ENCODE measurements at places on chromosomes 7 and 10.
A peak's percentile ranks its signal among the peaks of the same experiment; 100 is the strongest.

DNA sequence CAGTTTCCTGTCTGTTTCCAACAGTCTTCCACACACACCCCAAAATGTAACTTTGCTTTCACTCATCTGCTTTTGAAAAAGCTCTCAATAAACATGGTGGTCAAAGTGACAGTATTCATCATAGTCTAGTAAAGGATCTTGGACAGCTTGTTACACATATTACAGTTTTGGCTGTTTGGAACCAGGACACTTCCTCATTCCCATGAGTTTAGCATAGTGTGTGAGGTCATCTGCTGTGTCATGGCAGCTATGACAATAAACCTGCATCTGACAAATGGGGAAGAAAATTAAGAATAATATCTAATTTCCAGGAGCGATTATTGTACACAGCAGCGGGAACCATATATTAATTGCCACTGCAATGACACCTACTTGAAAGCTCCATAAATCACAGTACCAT is 184.3 kb upstream of the SLC26A5 start:
- no peak for DNase-seq

DNA sequence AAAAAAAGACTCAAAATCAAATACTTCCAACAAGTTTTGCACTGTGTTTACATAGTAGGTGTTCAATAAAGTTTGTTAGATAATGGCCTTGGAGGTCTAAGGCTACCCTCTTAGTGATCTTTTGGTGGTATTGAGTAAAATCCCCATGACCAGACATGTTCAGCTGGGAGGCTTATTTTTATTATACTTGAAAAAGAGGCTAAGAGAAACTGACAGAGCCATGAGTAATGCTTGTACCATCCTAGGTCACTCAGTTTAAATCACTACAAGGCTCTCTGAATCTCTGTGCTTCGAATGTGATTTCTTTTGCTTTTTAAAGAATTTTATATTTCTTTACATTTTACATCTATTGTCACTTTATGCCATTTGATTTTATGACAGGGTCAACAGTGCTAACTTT is 90.5 kb downstream of the TWIST1 start:
- no peak for DNase-seq

- no peak for DNase-seq
Measured at GRCh38 chr7:132956556-132956955, 125.3 kb downstream of the CHCHD3 start.

- no peak for DNase-seq
Measured at GRCh38 chr7:47536661-47537611, 45.0 kb downstream of the TNS3 start.

DNA sequence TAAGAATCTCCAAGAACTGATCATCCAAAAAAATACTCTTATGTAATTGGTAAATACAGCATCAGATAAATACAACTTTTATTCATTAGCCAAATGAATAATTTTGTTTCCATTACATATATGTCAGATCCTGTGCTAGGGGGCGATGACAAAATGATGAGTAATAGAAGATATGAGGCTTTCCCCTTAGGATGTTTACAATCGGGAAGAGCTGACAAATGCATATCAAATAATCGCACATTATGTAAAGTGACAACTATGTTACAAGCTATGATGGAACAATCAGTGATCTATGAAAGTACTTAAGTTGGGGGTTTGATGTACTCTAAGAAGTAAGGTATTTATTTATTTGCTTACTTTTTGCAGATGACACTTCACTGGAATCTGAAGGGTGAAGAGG is 465.6 kb upstream of the VSTM2A start:
- DNase-seq: no peak

DNA sequence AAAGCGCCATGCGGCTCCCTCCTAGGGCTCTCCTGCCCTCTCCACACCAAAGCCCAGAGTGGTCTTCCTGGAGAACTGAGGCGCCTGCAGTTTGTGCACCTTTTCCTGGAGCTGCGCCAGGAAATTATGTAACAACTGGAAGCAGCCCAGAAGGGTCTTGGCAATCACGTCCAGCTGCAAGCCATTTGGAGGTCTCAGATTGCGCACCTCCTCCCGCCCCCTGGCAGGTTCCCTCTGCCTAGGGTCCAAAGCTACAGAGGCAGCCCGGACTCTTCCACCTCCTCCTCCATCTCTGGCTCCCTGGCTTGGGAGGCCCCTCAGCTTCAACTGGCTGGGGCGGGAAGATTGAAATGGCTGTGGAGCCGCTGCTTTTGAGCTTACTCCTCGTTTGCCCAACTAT is 34.0 kb upstream of the SFTPD start:
- no peak for DNase-seq

GRCh38 chr10:76197293-76197692 is 765.9 kb downstream of the LRMDA start:
- no peak for DNase-seq

GRCh38 chr7:135508883-135509588 is 866 bp downstream of the CNOT4 start:
- peak; percentile 16 for DNase-seq

DNA sequence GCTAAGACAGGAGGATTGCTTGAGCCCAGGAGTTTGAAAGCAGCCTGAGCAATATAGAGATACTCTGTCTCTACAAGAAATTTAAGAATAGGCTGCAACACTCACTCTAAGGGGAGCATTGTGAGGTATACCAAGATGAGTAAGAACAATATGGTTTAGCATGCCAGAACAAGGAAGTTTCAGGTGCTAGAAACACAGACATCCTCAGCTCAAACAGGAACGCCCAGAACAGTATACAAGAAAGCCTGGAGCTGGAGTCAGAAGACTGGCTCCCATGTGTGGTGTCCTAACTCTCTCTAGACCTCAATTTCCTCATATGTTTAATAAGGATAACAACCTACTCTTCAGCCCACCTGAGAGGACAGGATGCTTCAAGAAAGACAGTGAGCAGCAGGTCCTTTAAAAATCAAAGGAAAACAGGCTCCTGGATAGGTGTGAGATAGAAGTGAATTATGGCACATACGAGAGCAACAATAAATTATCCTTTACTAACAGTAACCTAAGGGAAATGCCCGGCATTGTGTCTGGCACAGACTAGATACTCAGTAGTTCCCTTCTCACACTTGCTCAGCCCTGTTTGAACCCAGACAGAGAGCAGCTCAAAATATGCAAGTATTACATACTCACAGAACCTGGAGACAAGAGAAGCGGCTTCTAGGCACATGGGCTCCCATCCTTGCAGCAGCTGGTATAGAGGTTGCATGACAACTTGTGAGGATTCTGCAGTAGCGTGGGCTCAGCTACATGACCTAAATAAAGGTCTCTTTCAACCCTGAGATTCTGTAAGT is 45.4 kb downstream of the KAT6B start:
- peak; percentile 34 for DNase-seq

- DNase-seq: no peak
Measured at GRCh38 chr7:113945018-113945938, 26.5 kb upstream of the PPP1R3A start.

DNA sequence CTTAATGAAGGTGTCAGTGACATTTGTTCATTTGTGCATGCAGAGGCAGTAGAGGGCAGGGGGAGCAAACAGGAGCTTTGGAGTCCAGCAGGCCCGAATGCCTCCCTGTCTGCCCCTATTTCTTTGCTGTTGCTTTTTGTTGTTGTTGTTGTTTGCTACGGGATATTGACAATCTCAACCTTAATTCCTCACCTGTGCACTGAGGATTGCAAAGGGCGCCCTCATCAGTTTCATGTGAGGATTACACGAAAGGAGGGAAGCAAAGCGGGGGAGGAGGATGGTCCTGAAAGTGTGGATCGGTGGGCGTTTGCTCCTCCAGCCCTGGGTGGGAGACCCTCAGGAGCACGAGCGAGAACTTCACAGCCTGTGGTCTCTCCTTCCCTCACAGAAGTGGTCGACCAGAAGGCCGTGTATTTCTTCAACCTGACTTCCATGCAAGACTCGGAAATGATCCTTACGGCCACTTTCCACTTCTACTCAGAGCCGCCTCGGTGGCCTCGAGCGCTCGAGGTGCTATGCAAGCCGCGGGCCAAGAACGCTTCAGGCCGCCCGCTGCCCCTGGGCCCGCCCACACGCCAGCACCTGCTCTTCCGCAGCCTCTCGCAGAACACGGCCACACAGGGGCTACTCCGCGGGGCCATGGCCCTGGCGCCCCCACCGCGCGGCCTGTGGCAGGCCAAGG is 9.6 kb downstream of the GDF10 start:
- DNase-seq: no peak

GRCh38 chr7:139981511-139981895 is 81.2 kb downstream of the PARP12 start:
- no peak for DNase-seq

DNA sequence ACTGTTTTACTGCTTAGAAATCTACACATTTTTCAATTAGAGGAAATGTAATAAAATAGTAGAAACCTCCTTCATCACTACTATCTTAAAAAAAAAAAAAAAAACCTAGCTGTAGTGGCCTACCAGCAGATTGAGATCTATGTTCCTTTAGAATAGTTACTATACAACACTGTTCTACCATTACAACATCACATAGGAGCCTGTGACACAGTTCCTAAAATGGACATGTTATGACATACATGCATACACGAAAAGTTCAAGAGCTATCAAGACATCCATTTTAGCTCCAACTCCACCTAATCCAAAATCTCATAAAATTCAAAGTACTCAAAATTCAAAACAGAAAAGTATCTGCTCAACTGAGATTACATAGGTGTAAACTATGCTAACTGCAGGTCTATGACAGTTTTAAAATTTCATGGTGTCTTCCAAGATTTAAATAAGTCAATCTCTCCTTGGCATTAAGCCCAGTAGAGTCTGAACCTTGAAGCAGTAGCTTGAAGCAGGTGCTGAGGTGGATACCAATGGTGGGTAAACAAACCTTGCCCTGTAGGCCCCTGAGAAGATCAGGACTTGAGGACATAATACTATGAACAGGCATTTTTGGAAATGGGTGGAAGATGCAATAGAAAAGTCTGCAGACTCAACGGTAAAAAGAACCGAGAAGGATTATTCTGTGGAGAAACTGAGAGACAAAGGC is 17.0 kb downstream of the CACUL1 start:
- DNase-seq: no peak

GRCh38 chr10:86413046-86413728 is 46.6 kb upstream of the GRID1 start:
- DNase-seq: no peak

DNA sequence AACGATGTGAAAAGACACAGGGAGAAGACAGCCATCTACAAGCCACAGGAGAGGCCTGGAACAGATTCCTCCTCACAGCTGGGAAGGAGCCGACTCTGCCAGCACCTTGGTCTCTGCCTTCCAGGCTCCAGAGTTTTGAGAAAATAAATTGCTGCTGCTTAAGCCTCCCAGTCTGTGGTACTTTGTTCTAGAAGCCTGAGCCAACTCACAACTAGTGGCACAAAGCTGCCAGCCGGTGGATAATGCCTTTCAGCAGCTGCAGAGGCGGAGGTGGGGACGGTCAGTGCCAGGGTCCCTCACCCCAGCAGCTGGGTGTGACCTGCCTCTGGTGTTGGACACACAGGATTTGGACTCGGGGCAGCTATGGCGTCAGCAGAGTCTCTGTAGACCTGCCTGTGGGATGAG is 255.4 kb upstream of the PITRM1 start:
- no peak for DNase-seq

DNA sequence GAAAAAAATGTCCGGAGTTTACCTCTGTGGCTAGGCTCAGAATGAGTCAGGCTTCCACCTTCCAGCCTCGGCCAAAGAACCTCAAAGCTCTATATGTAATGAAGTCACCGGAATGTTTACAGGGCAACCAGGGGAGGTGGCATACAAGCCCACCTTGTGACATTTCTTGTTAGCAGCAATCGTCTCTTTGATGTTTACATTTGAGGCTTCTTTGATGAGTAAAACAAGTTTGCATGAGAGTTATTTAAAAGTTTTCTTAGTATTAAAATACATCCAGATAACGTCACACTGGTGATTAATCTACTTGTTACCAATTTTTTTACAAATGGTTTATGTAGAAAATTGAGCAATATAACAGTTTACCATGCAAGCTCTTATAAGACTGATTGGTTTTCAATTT is 133.1 kb upstream of the ADAM12 start:
- no peak for DNase-seq

GRCh38 chr7:157471259-157472125 is 134.7 kb downstream of the DNAJB6 start:
- no peak for DNase-seq

DNA sequence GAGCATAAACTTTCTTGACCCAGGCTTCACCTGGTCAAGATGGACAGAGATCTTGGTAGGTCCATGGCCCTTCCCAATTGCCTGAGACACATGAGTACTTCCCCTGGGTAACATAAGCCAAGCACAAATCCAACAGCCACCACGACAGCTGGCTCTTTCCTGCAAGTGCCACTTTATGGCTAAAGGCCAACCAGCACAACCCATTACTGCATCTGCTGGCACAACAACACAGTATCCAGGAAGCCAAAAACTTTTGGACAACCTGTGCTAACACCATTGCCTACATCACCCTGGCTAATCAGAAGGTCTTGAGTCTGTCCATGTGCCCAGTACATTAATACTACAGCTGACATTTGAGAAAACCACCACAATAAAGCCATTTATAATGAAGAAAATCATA is 548.0 kb upstream of the SEMA3D start:
- no peak for DNase-seq

GRCh38 chr7:107070710-107071109 is 26.2 kb downstream of the PRKAR2B start:
- no peak for DNase-seq

- no peak for DNase-seq
Measured at GRCh38 chr7:101792051-101792681, 25.3 kb upstream of the CUX1 start.

- DNase-seq: no peak
Measured at GRCh38 chr10:112275512-112276245, 7.5 kb upstream of the TECTB start.

- no peak for DNase-seq
Measured at GRCh38 chr7:140732416-140732815, 35.9 kb downstream of the NDUFB2 start.

DNA sequence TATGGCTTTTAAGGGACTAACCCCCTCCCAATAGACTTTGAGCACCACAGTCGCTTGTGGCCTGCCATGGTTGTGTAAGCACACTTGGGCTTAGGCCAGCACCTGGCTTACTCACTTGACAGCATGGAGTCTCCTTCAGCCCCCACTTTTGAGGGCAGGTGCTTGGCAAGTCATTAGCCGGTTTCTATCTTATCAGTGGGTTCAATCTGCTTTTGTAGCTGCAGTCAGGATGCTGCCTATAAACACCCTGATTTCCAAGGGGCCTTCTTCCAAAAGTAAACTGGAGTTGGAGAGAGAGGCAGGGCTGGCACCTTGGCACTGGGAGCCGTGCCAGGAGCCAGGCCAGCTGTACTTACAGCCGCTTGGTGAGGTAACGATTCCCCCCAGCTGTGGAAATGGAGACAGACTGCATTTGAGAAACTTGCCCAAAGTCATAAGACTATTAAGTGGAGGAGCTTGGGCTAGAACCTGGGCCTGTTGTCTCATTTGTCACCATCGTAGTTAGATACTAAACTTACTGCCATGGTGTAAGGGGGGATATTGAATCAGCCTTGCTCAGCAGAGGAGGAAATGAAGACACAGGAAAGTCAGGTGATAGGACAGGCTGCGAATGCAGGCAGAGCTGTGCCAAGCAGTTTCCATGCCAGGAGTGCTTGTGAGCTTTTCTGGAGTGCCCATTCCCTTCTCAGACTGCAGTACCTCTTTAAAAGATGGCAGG is 92.2 kb upstream of the EFCAB10 start:
- no peak for DNase-seq

Data from activated naive CD4-positive, alpha-beta T cell treated with anti-CD3 and anti-CD28 coated beads, Interleukin-2, amount 50 U/mL, for 16 hours (primary cell).